NCI-H446 (cell line): ENCODE measurements at places on chromosomes 6 and 20.

DNA sequence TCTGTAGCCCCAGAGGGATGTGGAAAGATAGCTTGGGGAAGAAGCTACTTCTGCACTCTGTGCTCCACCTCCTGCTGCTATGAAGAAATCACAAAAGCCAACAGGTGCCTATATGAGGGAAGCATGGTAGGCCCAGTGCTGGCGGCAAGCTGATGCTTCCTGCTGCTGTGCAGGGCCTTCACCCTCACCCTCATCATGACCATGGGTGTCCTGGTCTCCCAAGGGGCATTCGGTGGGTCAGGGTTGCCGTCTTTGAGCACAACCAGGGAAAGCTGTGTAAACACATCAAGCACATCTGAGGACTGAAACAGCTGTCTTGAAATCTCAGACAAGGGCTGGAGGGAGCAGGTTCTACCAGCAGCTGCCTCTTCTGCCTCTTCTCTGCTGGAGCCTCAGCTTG is 184.0 kb downstream of the FNDC1 start:
- DNase-seq: no peak

GRCh38 chr6:2810092-2810671 is 31.5 kb downstream of the SERPINB1 start:
- no peak for DNase-seq

DNA sequence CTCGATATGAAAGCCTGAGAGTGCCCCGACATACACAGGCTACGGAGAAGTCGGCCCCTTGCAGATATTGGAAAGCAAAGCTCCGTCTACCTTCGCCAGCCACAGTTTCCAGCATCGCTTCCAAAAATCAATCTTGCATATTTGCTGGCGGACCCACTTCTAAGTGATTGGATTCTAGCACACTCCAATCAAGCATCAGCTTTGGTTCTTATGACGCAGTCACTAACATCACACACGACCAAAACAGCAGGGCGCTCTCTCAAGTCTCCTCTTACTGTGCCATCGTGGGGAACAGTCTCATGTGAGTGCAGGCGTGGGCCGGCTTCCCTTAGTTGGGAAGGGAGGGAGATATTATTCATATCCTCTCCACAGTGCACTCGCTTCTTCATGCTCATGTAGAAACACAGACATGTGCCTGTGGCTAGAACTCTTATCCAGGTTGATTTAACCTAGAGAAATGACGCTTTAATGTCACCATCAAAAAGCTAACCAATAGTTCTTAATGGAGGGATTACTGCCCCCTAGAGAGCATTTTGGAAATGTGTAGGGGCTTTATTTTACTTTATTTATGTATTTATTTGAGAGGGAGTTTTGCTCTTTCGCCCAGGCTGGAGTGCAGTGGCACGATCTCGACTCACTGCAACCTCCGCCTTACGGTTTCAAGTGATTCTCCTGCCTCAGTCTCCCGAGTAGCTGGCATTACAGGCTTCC is 229.8 kb downstream of the SOD2 start:
- DNase-seq: no peak

DNA sequence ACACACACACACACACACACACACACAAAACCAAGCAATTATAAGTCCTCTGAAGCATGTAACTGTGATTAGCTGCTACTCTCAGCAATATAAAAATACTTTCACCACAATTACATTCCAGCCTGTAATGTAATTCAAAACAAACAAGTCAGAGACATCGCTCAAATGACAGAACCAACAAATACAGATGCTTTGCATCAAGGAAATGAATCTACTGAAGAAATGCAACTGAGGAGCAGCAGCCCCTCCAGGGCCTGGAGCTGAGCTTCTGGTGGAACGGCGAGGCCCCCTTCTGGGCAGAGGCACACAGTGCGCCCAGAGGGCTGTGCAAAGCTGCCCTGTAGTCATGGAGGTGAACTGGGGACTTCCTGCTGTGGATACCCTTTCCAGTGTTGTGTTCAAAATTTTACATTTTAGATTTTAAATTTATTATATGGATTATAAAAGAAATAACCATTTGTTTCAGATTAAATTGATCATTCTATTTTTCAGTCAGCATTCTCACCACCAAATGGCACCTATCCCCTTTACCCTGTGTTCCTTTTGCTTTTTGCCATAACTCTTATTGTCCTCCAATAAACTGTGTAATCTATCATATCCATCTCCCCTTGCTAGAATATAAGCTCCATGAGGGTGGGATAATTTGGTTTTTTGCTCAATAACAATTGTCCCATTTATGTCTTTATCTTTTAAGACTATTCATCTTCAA is 23.2 kb downstream of the ADAT2 start:
- peak; percentile 84 for DNase-seq

GRCh38 chr6:155854787-155855186 is 399.1 kb upstream of the NOX3 start:
- DNase-seq: no peak

DNA sequence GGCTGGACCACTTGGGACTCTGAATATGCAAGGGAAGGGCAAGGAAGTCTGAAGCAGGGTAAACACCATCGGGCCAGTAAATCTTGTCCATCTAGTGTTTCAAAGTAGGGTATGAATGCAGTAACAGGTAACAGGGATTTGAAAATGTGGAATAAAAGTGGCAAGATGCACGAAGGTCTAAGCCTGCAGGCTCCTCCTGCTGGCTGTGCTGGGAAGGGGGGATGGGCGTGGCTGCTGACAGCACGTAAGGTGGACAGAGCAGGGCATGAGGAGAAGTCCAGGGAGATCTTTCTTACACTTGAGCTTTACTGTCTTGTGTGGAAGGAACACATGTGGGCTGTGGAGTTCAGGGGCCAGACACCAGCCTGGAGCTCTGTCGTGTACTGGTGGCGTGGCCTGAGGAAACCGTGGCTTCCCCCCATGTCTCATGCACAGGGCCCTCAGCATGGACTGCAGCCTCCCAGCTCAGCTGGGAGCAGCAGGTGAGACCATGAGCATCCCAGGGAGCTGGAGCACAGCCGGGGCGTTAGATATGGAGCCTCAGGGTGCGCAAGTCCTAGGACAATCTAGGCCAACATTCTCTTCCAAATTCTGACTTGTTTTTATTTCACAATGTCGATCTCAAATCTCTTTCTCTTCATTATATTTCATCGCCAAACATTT is 84.5 kb downstream of the SLC22A23 start:
- no peak for DNase-seq
